Large intestine (tissue), 12 donors: ENCODE measurements at places on chromosomes 7 and 10.

DNA sequence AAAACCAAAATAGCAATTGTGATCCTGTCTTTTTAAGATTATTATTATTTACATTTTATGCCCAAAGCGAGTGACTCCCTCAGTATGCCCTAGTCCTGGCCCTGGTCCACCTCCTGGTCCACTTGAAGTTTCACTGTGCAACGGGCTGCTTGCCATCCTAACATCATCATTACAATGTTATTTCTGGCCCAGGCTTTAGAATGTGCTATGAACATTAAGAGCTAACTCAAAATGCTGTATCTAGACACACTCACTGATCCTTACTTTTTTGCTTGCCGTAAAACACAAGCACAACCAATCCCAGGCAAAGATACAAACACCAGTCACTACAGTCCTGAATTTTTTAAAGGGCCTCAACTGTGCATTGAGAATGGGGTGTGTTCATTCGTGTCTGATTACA, 38.4 kb downstream of the RHOBTB1 start:
- no peak overlapping the region for H3K4me3 ChIP-seq
- peaks cover 32% of the 10 kb centered on the region for H3K36me3 ChIP-seq
- DNase-seq, result no peak

- DNase-seq, result no peak
- no peaks in the 10 kb centered on the region for H3K27me3 ChIP-seq
- H3K4me3 ChIP-seq, result no peak overlapping the region
- peaks cover 2% of the 10 kb centered on the region for H3K4me1 ChIP-seq
- peaks cover 4% of the 10 kb centered on the region for H3K36me3 ChIP-seq
- no peak overlapping the region for H3K27ac ChIP-seq
Observed at GRCh38 chr7:65749518-65749917, 123.4 kb upstream of the VKORC1L1 start.

DNA sequence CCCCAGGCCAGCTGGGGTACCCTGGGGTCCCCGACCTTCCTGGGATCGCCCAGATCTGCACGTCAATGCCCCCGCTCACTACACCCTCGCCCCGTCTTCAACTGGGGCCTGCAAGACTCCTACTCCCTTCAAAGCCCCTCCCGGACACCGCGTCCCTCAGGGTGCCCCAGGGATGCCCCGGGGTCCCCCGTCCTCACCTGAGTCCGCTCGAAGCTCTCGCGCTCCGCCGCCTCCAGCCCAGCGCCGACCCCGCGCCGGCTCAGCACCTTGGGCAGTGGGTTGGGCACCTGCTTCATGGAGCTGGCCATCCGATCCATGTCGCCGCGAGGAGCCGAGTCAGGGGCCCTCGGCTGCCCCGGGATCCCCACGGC, at the start of gene HIP1:
HIP1 (minus strand) TSS at position 338 of the 371 bp plus-strand sequence; CDS start at position 317, 21 bp downstream.
- H3K27ac ChIP-seq, result peak within 1 kb of the TSS; percentile 51
- DNase-seq, result no peak
- H3K36me3 ChIP-seq, result no peaks in the 10 kb centered on the region
- H3K4me1 ChIP-seq, result peaks cover 10% of the 10 kb centered on the region
- H3K27me3 ChIP-seq, result peaks cover 43% of the 10 kb centered on the region

GRCh38 chr10:93867525-93867924, 26.3 kb upstream of the SLC35G1 start:
- no peak for DNase-seq
- H3K4me1 ChIP-seq, result peaks cover 24% of the 10 kb centered on the region
- H3K36me3 ChIP-seq, result no peaks in the 10 kb centered on the region
- H3K4me3 ChIP-seq, result no peak overlapping the region
- H3K27ac ChIP-seq, result no peak overlapping the region

DNA sequence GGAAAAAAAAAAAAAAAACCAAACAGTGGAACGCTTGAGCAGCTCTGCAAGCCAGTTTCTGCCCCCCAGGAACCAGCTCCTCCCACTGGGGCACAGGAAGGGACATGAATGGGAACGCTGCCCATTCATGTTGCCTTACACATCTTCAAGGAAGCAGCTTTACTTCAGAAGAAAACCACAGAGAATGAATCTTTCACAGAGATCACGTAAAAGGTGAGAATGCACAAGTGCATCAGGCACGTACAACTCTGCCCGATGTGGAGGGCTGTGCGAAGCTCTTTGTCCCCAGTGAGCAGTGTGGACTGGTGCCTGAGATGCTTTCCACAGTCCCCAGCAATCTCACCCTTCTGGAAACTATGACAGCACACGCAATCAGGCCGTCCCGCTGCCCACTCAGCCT, 106.2 kb downstream of the DLG5 start:
- no peak for DNase-seq
- peaks cover 83% of the 10 kb centered on the region for H3K36me3 ChIP-seq
- H3K4me3 ChIP-seq, result no peak overlapping the region

DNA sequence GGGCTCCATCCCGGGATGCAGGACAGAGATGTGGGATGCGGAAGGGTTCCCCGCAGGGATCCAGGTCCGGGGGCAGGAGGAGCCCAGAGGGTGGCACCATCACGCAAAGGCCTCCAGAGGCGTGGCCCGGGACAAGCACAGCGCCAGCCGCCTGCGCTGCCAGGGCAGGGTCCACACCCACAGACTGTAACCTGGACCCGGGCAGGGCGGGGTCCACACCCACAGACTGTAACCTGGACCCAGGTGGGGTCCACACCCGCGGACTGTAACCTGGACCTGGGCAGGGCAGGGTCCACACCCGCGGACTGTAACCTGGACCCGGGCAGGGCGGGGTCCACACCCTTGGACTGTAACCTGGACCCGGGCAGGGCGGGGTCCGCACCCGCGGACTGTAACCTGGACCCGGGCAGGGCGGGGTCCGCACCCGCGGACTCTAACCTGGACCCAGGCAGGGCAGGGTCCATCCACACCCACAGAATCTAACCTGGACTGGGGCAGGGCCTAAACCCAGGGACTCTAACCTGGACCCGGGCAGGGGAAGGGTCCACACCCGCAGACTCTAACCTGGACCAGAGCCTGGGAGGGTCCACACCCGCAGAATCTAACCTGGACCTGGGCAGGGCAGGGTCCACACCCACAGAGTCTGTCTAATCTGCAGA, 37.5 kb upstream of the SUN1 start:
- H3K27me3 ChIP-seq, result no peaks in the 10 kb centered on the region
- H3K4me3 ChIP-seq, result no peak overlapping the region
- no peak overlapping the region for H3K27ac ChIP-seq
- DNase-seq, result no peak
- no peaks in the 10 kb centered on the region for H3K4me1 ChIP-seq

DNA sequence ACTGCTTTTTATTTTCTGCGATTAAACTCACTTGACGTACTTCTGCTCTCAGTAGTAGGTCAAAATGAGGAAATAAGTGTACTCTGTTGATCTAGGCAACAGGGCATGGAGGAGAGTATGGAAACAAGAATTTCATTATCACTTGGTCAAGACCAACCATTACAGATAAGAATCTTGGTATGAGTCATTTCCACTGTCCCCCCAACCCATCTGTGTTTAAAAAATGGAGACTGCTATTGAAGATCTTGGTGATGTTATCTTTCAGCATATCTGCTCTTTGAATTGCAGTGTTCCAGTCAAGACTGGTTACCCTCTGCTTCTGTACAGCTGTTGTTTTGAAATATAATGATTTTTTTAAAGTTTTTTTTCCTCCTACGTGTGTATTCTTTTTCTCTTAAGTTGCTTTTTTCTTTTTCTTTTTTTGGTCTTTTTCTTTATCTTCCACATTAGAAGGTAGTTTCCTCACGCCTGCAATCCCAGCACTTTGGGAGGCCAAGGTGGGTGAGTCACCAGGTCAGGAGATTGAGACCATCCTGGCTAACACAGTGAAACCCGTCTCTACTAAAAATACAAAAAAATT, 11.7 kb downstream of the STAM start:
- no peaks in the 10 kb centered on the region for H3K4me1 ChIP-seq
- peaks cover 3% of the 10 kb centered on the region for H3K36me3 ChIP-seq
- no peak overlapping the region for H3K4me3 ChIP-seq
- no peak for DNase-seq
- H3K27ac ChIP-seq, result no peak overlapping the region

DNA sequence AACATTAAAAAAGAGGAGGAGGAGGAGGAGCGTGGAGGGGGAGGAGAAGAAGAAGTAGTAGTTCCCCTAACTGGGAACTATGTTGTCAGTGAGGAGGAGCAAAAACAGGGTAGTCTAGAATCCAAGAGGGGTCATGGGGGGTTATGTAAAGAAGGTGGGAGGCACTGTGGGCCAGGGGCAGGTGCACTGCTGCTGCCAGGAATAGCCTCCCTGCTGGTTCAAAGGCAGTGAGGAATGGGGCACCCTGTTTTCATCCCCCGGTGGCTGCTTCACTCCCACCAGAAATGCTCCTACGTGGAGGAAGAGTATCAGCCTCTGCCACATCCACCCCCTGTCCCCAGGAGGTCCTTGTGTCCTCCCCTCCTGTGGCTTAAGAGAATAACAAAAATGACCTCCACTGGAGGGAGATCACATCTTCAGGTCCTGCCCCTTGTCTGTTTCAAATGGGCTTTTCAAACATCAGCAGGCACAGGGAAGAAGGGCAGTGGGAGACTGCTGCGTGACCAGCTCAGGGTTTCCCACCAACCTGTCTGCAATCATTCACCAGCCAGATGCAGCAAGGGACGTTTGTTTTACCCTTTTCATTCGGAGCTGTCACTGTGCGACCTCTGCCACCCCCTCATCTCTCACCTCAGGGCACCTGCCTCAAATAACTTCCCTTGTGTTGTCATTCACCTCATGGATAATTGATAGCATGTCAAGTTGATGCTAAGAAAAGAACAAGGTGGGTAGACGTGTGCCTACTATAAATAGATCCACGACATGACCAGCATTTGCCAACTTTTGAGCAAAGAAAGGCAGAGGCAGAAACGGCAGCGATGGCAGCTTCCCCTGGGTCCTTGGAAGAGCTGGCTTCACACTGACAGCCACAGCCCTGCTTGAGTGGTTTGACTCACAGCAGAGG, 92.6 kb downstream of the DGKI start:
- H3K36me3 ChIP-seq, result no peaks in the 10 kb centered on the region
- no peak overlapping the region for H3K27ac ChIP-seq
- no peak for DNase-seq
- H3K4me1 ChIP-seq, result no peaks in the 10 kb centered on the region

DNA sequence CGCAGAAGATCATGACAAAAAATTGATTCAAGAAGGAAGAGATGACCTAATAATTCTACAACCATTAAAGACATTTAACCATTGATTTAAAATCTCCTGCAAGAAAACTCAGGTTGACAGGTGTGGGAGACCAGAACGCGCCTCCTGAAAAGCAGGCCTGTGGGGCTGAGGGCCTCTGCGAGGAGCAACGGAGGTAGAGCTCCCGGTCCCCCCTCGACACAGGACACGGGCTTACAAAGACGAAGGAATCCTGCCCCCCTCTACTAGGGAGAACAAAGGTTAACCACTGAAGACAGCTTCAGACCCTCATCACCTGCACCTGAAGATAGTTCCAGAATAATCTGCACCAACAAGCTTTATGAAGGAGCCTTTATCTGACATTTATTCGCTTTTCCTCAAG, 55.9 kb upstream of the INPP5A start:
- H3K27ac ChIP-seq, result peak overlapping the region; percentile 53
- H3K27me3 ChIP-seq, result no peaks in the 10 kb centered on the region
- H3K4me1 ChIP-seq, result peaks cover 12% of the 10 kb centered on the region
- H3K4me3 ChIP-seq, result no peak overlapping the region
- H3K36me3 ChIP-seq, result no peaks in the 10 kb centered on the region
- DNase-seq, result no peak

DNA sequence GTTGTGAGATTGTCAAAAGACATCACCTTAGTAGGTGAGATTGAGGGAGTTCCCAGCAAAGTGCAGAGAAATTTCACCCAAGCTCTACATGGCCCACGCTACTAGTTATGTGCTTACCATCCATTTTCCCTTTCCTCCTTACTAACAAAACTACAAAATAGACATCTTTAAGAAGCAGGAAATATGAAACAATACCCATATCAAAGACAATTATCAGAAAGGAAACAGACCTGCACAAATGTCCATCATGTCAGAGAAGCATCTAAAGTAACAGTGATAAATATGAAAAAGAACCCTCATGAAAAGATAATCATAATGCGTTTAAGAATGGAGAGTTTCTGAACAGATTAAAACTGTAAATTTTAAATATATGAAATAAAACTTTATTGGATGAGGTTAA, 28.2 kb downstream of the GIMAP4 start:
- DNase-seq, result no peak
- H3K27ac ChIP-seq, result no peak overlapping the region
- H3K4me1 ChIP-seq, result no peaks in the 10 kb centered on the region
- H3K4me3 ChIP-seq, result no peak overlapping the region
- H3K36me3 ChIP-seq, result no peaks in the 10 kb centered on the region

DNA sequence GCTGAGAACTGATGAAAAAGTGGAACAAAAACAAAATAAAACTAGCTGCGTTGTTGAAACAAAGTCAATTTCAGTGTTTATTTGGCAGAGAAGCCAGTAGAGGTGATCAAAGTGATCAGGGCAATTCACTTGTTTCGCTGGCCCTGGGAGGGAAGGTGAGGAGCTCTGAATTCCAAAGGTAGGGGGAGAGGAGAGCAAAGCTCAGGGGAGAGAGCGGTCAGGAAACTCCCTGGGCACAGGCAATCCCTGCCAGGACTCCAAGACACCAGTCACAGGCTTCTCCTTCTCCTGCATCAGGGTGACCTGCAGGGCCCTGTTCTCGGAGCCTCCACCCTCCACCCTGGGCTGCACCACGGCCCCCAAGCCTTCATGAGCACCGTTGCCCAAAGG, 6.8 kb upstream of the KIAA1217 start:
- no peaks in the 10 kb centered on the region for H3K27me3 ChIP-seq
- H3K4me3 ChIP-seq, result peak overlapping the region; percentile 7
- H3K27ac ChIP-seq, result peak overlapping the region; percentile 50
- peak; percentile 79 for DNase-seq
- no peaks in the 10 kb centered on the region for H3K36me3 ChIP-seq

- peaks cover 21% of the 10 kb centered on the region for H3K4me1 ChIP-seq
- no peak overlapping the region for H3K27ac ChIP-seq
- H3K36me3 ChIP-seq, result no peaks in the 10 kb centered on the region
- H3K27me3 ChIP-seq, result no peaks in the 10 kb centered on the region
- no peak for DNase-seq
Observed at GRCh38 chr7:128447941-128448564, 7.6 kb upstream of the HILPDA start.

DNA sequence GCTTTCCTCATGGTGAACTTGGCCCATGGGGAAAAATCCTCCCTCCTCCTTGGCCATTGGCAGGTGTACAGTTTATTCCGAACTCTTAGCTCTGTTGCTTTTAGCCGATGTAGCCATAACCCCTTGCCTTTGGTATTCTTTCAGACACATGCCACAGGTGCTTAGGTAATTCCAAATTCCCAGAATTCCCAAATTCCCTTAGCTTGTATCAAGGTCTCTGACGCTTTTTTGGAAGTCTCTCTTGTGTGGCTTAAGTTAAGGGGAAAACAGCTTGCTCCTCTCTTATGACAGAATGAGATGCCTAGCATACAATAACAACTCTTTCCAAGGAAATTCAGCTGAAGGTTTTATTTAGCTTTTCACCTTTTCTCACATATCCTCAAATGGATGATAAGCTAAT, 68.0 kb downstream of the SUGCT start:
- H3K27me3 ChIP-seq, result no peaks in the 10 kb centered on the region
- H3K36me3 ChIP-seq, result no peaks in the 10 kb centered on the region
- DNase-seq, result no peak
- H3K4me3 ChIP-seq, result no peak overlapping the region
